ENCODE measurements at places on chromosomes 4 and X. TPM values are rescaled to one million over a fixed set of nuclear protein-coding genes. Genes with fewer than 3 reads are reported as not detected.
A peak's percentile ranks its signal among the peaks of the same experiment; 100 is the strongest.

DNA sequence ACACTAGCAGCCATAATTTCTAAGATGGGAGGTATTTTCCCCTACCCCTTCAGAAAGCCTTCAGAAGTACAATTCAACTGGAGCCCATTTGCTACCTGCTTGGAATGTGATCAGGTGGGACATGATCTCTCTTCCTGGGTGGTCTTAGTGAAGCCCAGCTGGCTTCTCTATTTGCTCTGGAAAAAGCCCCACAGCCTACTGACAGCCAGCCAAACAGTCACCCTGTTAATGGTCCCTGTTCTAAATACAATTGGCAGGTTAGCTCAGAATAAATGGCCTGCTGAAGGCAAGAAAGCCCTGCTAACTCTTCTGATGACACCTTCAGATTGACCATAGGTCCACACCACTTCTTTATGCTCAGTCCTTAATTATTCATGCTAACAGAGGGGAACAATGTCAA, 39.9 kb downstream of the HS6ST2 start:
- no peak for DNase-seq
- H3K4me1 ChIP-seq: no peaks in the 10 kb centered on the region
- no peaks in the 10 kb centered on the region for H3K36me3 ChIP-seq
- no peak overlapping the region for H3K27ac ChIP-seq

DNA sequence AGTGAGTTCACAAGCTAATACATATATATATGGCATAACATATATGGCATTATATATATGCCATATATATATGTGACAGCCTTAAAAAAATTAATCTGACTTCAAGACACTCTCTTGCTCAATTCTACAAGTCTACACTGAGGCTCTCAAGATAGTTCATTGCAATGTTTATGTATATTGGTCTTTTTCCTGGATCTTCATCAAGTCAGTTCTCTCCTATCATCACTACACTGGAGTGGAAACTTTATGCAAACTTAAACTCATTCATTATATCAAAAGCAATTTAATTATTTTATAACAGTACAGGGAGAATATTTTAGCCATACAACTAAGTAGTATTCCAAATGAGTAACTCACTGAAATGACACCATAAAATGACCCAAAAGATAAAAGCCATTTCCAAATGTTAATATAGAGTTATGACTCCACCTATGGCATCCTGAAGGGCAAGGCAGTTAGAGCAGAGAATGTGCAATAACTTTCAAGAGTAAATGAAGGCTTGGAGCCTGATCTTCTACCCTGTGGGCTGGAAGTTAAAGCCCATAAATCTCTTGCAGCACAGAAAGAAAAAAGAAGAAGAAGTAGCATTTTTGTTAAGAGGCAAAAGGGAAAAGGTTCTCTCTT, 176.3 kb upstream of the SLIT2 start:
- H3K27me3 ChIP-seq: no peaks in the 10 kb centered on the region
- no peaks in the 10 kb centered on the region for H3K36me3 ChIP-seq
- no peak overlapping the region for H3K4me3 ChIP-seq
- DNase-seq: no peak
- H3K4me1 ChIP-seq: no peaks in the 10 kb centered on the region

DNA sequence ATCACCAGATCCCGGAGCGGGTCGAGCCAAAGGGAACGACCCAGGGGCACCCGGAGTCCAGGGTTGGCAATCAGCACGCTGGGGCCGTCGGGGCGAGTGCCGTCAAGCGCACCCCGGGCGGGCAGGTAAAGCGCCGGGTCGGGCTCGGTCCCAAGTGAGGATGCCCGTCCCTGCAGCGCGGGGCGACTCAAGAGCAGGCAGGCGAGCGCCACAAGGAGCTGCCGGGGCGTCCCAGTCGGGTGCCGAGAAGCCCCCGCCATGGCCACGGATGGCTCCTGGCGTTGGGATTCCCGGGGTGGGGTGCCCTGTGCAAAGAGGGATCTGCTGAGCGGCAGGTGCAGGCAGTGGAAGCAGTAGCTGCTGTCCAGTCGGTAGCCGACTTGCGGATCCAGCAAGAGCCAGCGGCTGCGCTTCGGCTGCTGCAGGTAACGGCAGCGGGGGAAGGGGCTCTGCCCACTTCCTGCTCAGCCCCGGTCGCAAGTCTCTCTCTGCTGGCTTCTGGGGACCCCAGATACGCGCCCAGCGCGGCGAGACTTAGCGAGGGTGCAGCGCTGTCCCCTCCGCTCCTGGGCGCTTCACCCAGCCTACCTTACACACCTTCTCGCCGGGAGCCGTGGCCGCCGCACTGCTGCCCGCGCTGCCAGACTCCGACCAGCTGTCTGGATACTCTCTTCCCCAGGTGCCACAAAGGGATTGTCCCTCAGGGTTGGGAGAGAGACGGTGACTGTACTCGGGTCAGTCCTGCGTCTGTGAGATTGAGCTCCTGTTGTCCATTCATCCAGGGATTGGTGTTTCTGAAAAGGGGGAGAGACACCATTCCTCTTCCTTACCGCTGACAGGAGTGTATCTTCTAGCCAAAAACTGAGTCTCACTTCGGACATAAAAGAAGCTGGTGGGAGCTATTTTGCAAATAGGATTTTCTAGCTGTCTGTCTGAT, at the start of gene FREM3:
FREM3 (minus strand) TSS at position 260 of the 937 bp plus-strand sequence; CDS start at position 260, 0 bp downstream.
- H3K4me3 ChIP-seq: peak within 1 kb of the TSS; percentile 60
- peaks cover 10% of the 10 kb centered on the region for H3K4me1 ChIP-seq
- H3K27me3 ChIP-seq: peaks cover 21% of the 10 kb centered on the region
- DNase-seq: no peak
- no peak within 1 kb of the TSS for H3K27ac ChIP-seq
- H3K36me3 ChIP-seq: no peaks in the 10 kb centered on the region

DNA sequence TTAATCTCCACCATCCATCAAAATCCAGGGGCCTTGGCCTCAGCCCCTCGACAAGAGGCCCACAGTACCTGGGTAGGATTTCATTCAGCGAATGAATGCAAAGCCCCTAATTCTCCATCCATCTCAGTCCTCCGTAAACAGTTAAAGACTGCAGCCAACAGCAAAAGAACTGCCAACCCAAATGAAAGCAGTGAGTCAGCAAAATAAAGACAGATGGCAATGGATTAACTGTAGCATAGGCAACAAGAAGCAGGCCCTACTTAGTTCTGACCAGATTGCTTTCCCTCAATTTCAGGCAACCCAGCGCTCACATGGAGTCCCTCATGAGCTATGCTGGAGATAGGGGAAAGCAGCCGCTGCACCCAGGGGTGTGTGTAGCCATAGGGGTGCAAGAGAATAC, 21.4 kb downstream of the PLAC1 start:
- no peak overlapping the region for H3K27ac ChIP-seq
- no peak for DNase-seq
- no peaks in the 10 kb centered on the region for H3K27me3 ChIP-seq

GRCh38 chrX:137118136-137118535, 84.3 kb upstream of the GPR101 start:
- no peaks in the 10 kb centered on the region for H3K36me3 ChIP-seq
- no peaks in the 10 kb centered on the region for H3K4me1 ChIP-seq
- H3K4me3 ChIP-seq: no peak overlapping the region
- no peak for DNase-seq

SGMS2 gene
- not detected for polyA plus RNA-seq

USP26 gene
- not detected for polyA plus RNA-seq

XK gene
- not detected for polyA plus RNA-seq

CENPE gene
- polyA plus RNA-seq: 0.46 TPM

ARMCX1 gene
- 0.18 TPM for polyA plus RNA-seq

Data from CD4-positive, CD25-positive, alpha-beta regulatory T cell (primary cell).